ENCODE measurements at places on chromosomes 16 and 17.

- no peaks in the 10 kb centered on the region for H3K27me3 ChIP-seq
- no peak overlapping the region for H3K27ac ChIP-seq
- no peaks in the 10 kb centered on the region for H3K4me1 ChIP-seq
These were observed 23.4 kb downstream of the GINS2 start for GRCh38 chr16:85665373-85665740.

- no peak overlapping the region for H3K4me3 ChIP-seq
- peak; percentile 67 for DNase-seq
- H3K4me1 ChIP-seq = no peaks in the 10 kb centered on the region
- H3K27ac ChIP-seq = no peak overlapping the region
- H3K36me3 ChIP-seq = peaks cover under 1% of the 10 kb centered on the region
These were observed 19.0 kb downstream of the HEATR9 start for GRCh38 chr17:35849469-35850348.

GRCh38 chr17:77771998-77772397, 186.5 kb upstream of the TNRC6C start:
- H3K27me3 ChIP-seq = peaks cover 4% of the 10 kb centered on the region
- H3K27ac ChIP-seq = no peak overlapping the region
- no peak overlapping the region for H3K4me3 ChIP-seq
- DNase-seq = no peak

GRCh38 chr17:40371261-40371929, 6.9 kb upstream of the GJD3 start:
- H3K4me1 ChIP-seq = peaks cover 5% of the 10 kb centered on the region
- H3K27ac ChIP-seq = no peak overlapping the region
- no peaks in the 10 kb centered on the region for H3K36me3 ChIP-seq
- no peak overlapping the region for H3K4me3 ChIP-seq
- DNase-seq = no peak

- H3K27ac ChIP-seq = no peak overlapping the region
- no peaks in the 10 kb centered on the region for H3K36me3 ChIP-seq
- H3K27me3 ChIP-seq = no peaks in the 10 kb centered on the region
- no peak for DNase-seq
- H3K4me1 ChIP-seq = no peaks in the 10 kb centered on the region
These were observed 175.7 kb upstream of the ZKSCAN2 start for GRCh38 chr16:25433388-25433787.

- no peak overlapping the region for H3K27ac ChIP-seq
- no peaks in the 10 kb centered on the region for H3K36me3 ChIP-seq
- DNase-seq = no peak
- H3K4me3 ChIP-seq = no peak overlapping the region
- H3K4me1 ChIP-seq = no peaks in the 10 kb centered on the region
These were observed 57.5 kb downstream of the MARCHF10 start for GRCh38 chr17:62750631-62751051.

DNA sequence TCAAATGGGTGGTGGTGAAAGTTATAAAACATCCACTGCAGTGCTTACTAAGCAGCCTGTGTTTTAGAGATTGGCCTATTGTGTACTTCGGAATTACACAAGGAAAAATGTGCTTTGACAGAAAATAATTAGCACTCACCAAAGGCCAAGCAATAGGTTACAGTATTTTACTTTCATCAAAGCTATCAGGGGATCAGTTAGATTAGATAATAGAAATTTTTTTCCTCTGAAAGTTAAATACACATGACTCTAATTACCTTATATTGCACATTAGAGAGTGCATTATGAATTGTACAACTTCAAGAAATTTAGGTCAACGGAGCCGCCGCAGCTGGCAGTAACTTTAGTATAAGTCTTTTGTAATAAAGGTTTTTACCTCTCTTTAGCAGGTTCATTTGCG, 232.6 kb downstream of the FTO start:
- H3K36me3 ChIP-seq = no peaks in the 10 kb centered on the region
- no peaks in the 10 kb centered on the region for H3K27me3 ChIP-seq
- DNase-seq = no peak
- H3K4me3 ChIP-seq = no peak overlapping the region
- no peaks in the 10 kb centered on the region for H3K4me1 ChIP-seq

GRCh38 chr16:31331807-31332301, 23.1 kb upstream of the ITGAX start:
- H3K27ac ChIP-seq = no peak overlapping the region
- DNase-seq = no peak
- H3K27me3 ChIP-seq = peaks cover 64% of the 10 kb centered on the region
- no peaks in the 10 kb centered on the region for H3K36me3 ChIP-seq
- no peak overlapping the region for H3K4me3 ChIP-seq

DNA sequence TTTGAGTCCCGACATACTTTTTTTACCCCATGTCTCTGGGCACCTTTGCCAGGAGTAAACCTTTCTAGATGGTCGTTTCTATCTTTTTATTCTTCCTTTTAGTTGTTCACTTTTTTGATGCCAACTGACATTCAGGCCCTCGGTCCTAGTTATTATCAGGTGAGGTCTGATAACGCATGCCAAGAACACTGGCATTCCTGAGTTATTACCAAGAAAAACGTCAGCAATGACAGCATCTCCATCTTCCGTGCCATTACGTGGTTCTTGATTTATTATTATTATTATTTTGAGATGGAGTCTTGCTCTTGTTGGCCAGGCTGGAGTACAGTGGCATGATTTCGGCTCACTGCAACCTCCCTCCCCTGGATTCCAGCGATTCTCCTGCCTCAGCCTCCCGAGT, 21.4 kb downstream of the HASPIN start:
- DNase-seq = no peak
- no peaks in the 10 kb centered on the region for H3K36me3 ChIP-seq
- H3K4me3 ChIP-seq = no peak overlapping the region
- H3K27ac ChIP-seq = no peak overlapping the region
- no peaks in the 10 kb centered on the region for H3K4me1 ChIP-seq

DNA sequence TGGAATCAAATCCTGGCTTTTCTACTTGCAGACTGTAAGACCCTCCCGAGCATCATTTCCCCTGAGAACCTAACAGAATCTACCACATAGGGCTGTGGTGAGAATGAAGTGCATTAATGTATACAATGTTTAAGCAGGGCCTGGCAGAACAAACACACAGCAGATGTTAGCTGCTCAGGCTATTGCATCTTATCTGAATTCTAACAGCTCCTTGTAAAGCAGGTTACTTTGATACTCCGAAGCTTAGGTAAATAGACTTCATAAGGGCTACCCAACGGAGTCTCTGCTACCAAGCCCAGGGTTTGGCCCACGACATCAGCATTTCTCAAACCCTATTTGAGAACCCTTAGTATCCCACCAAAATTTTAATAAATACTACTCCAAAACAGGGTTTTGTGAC, 24.4 kb upstream of the NOS2 start:
- H3K4me1 ChIP-seq = no peaks in the 10 kb centered on the region
- no peak overlapping the region for H3K4me3 ChIP-seq
- H3K27ac ChIP-seq = no peak overlapping the region
- no peak for DNase-seq

DNA sequence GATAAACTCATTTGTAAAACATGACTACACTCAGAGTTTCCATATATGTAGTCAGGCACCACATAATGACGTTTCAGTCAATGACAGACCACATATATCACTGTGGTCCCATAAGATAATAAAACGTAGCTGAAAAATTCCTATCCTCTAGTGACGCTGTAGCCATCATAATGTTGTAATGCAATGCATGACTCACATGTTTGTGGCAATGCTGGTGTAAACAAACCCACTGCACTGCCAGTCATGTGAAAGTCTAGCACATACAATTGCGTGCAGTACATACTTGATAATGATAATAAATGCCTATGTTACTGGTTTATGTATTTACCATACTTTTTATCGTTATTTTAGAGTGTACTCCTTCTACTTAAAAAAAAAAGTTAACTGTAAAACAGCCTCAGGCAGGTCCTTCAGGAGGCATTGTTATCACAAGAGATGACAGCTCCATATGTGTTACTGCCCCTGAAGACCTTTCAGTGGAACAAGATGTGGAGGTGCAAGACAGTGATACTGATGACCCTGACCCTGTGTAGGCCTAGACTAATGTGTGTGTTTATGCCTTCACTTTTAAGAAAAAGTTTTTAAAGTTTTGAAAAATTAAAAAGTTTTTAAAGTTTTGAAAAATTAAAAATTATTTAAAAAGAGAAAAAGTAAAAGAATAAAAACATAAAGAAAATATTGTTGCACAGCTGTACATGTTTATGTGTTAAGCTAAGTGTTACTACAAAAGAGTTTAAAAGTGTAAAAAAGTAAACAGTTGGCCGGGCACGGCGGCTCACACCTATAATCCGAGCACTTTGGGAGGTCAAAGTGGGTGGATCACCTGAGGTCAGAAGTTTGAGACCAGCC, 9.0 kb downstream of the STAT5B start:
- DNase-seq = no peak
- no peaks in the 10 kb centered on the region for H3K27me3 ChIP-seq
- H3K36me3 ChIP-seq = no peaks in the 10 kb centered on the region
- no peak overlapping the region for H3K4me3 ChIP-seq
- no peaks in the 10 kb centered on the region for H3K4me1 ChIP-seq
- H3K27ac ChIP-seq = no peak overlapping the region

DNA sequence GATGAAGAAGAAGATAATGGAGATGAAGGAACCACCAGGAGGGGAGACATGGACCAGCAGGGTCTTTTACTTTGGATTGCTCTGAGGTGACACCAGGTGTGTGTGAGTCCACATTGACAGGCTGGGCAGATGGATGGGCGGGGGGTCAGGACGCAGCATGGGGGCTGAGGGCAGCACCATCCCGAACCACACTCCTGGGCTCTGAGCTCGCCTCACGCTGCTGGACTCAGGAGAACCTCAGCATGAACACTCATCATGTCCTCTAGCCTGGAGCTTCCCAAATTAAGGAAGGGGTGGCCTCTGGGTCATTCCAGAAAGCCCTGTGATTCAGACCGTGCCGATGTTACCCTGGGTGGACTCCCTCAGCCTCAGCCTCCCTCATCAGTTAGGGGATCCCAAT, 50.4 kb upstream of the MAP3K14 start:
- H3K4me1 ChIP-seq = peaks cover 5% of the 10 kb centered on the region
- no peaks in the 10 kb centered on the region for H3K27me3 ChIP-seq
- H3K4me3 ChIP-seq = no peak overlapping the region
- DNase-seq = no peak
- H3K27ac ChIP-seq = no peak overlapping the region
- H3K36me3 ChIP-seq = no peaks in the 10 kb centered on the region

DNA sequence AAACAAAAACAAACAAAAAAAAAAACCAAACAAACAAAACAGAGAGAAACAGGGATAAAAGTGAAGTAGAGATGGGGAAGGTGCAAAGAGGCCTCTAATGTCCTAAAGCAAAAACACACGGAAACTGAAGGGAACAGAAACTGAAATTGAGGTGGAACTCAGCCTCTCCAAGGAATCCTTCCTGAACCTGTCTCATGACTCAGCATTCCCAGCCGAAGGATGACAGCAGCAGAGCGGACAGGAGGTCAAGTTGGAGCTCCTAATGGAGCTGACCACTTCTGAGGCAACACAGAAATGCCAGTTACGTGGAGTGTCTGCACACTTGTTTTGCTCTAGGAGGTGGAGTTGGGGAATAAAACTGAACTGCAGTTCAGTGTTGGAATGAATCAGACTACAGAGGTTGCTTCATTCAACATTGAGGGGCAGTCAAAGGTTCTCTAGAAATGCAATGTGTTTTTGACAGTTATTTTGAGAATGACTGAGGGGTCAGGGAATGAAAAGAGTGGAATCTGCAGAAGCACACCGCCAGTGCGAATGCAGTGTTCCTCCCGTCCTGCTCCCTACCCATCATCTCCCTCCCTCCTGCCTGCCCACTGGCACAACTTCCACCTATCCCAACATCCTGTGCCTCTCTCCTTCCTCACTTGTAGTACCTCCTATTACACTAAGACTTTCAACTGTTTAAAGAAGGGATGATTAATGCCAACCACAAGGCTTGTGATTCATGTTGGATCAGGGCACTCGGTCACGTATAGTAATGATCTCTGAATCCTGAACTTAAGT, 6.3 kb downstream of the UBE2O start:
- H3K4me1 ChIP-seq = peaks cover 6% of the 10 kb centered on the region
- H3K36me3 ChIP-seq = no peaks in the 10 kb centered on the region
- H3K4me3 ChIP-seq = no peak overlapping the region
- H3K27me3 ChIP-seq = no peaks in the 10 kb centered on the region
- H3K27ac ChIP-seq = no peak overlapping the region

GRCh38 chr16:47660540-47660939, 199.4 kb downstream of the PHKB start:
- H3K4me1 ChIP-seq = no peaks in the 10 kb centered on the region
- no peaks in the 10 kb centered on the region for H3K27me3 ChIP-seq
- no peak overlapping the region for H3K4me3 ChIP-seq
- no peak for DNase-seq

DNA sequence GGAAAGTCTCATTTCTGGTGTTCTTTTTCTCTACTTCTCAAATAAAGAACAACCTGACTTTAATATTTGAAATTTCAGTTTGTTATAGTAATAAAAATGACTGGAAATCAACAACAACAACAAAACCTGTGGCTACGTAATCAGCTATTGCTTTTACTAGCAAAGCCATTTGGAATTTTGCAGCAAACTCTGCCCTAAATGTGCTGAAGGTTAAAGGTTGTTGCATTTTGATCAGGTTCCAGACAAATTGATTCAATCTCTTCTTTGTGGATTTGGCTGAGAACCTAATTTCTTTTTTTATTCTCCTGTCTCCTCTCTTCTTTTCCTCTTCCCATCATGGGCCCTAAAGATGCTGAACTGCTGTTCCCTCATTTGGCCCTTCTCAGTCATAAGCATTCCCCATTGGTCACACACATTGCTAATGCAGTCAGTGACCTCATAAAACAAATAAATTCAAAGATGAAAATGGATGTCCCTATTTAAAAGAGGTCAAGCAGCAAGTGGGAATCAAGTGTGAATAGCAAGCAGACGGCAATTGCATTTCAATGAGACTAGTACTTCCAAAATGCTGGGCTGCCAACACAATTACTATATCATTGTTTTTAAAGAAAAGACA, 795.1 kb upstream of the CDH8 start:
- no peak overlapping the region for H3K4me3 ChIP-seq
- DNase-seq = no peak
- H3K36me3 ChIP-seq = no peaks in the 10 kb centered on the region
- no peak overlapping the region for H3K27ac ChIP-seq

DNA sequence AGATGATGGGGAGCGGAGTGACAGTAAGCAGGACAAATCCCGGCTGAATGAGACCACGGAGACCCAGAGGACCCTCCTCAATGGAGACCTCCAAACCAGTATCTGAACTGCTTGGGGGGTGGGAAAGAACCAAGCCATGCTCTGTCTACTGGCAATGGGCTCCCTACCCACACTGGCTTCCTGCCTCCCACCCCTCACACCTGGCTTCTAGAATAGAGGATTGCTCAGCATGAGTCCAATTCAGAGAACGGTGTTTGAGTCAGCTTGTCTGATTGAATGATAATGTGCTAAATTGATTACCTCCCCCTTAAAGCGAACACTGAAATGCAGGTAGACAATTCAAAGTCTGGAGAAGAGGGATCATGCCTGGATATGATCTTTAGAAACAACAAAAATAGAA, 5.5 kb downstream of the SSTR2 start:
- H3K27ac ChIP-seq = no peak overlapping the region
- no peak for DNase-seq
- peaks cover 17% of the 10 kb centered on the region for H3K4me1 ChIP-seq

GRCh38 chr17:75642182-75642783, 9.0 kb downstream of the SMIM5 start:
- peak overlapping the region; percentile 21 for H3K4me3 ChIP-seq
- peaks cover 48% of the 10 kb centered on the region for H3K4me1 ChIP-seq
- peak; percentile 67 for DNase-seq
- no peaks in the 10 kb centered on the region for H3K36me3 ChIP-seq
